Stromal cell of bone marrow (primary cell): ENCODE measurements at places on chromosomes 11 and 22.

DNA sequence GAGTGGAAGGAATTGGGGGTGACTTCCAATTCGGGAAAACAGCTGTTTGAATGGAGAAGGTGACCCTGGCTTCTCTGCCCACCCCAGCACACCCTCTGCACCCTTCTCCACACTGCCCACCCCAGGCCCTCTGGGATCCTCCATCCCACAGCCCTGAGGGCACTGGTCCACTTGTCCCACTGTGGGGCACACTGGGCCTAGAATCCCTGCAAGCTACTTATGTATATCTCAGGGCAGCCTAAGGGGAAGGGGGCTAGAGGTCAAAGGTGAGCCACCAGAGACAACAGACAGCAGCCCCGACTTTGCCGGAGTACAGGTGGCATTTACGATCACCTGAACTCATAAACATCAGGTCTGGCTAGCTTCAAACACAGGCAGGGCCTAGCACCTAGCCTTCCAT, 673 bp upstream of the SCUBE2 start:
- no peak for DNase-seq

DNA sequence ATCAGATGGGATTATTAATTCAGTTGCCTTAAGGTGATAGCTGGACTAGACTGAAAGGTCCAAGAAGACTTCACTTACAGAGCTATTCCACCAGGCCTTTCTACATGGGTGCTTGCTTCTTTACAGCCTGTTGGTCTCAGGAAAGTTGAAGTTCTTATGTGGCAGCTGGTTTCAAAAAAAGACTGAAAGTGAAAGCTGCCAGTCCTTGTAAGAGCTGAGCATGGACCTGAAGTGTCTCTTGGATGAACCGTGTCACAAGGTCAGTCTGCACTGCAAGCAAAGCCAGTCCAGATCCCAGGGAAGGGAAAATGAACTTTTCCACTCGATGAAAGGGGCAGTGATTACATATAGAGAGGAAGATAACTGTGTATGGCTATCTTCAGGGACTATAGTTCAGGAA, 201.5 kb upstream of the LUZP2 start:
- DNase-seq, result peak; percentile 5

GRCh38 chr11:74055938-74056337, 47.1 kb upstream of the UCP3 start:
- peak; percentile 49 for DNase-seq

DNA sequence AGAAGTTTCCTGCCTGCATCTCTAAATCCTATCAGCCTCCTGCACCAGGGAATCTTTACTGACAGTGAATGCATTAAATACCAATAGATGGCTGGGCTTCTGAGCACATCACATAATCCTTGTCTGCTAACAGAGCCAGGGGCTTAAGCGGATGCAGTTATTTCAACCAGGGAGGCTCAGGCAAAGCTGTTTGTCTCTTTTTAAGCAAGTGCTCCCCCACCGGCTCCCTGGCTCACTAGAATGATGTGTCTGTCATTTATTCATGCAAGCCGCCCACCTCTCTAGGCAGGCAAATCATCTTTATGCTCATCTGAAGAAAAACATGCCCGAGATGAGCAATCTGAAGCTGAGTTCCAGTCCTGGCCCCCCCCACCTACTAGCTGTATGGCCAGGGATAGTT, 182.3 kb downstream of the TENM4 start:
- no peak for DNase-seq

DNA sequence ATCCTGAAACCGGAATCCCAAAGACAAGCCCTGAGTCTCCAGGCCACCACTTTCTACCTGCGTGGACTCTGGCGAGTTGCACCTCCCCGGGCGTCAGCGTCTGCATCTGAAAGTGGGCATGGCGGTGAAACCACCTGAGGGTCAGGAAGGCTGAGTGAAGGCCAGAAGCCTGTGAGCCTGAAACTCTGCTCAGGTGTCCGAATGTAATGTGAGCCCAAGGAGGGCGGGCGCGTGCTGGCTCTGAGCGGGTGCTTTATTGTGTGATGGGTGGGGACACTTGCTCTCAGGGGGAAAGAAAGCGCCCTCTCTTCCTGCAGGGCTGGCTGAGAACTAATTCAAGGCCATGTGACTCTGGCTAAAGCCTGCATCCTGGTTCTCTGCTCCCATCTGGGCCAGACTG, 135.6 kb downstream of the ST3GAL4 start:
- DNase-seq, result no peak

DNA sequence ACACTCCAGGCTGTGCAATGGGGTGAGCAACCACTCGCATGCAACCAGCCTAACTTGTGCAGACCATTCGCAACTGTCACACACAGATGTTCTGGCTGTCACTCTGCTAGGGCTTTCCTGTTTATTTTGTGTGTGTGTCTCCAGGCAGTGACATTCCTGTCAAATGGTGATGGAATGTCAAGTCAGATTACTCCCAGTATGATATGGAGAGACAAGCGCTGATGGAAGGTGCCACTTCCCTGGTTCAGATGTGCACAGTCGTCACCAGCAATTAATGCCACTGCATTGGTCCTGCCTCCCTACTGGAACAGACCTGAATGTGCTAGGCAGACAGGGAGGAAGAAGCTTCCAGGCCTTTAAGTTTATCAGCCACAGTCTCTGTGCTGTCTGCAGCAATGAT, 442.4 kb upstream of the ISX start:
- no peak for DNase-seq

DNA sequence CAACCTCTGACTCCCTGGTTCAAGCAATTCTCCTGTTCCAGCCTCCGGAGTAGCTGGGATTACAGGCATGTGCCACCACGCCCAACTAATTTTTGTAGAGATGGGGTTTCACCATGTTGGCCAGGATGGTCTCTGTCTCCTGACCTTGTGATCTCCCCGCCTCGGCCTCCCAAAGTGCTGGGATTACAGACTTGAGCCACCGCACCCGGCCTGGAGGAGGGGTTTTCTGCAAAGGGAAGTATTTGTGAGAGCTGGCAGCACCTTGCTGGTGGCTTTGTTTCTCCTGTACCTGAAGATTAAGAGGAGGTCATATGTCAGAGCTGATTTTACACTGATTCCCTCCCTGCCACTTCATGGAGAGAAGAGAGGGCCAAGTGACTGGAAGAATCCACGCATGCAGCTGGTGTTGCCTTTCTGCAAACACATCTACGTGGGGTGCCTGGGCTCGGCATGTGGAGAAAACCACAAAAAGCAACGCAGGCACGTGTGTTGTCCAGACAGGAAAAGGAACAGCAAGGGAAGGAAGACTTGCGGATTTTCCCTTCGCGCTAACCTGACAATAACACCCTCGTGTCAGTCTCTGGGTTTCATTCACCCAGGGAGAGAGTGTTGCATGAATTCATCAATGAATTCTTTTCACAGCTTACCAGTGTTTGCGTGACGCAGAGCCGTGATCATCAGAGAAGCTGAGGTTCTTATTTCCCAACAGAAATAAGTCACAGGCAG, 61.9 kb downstream of the TSPAN18 start:
- no peak for DNase-seq

DNA sequence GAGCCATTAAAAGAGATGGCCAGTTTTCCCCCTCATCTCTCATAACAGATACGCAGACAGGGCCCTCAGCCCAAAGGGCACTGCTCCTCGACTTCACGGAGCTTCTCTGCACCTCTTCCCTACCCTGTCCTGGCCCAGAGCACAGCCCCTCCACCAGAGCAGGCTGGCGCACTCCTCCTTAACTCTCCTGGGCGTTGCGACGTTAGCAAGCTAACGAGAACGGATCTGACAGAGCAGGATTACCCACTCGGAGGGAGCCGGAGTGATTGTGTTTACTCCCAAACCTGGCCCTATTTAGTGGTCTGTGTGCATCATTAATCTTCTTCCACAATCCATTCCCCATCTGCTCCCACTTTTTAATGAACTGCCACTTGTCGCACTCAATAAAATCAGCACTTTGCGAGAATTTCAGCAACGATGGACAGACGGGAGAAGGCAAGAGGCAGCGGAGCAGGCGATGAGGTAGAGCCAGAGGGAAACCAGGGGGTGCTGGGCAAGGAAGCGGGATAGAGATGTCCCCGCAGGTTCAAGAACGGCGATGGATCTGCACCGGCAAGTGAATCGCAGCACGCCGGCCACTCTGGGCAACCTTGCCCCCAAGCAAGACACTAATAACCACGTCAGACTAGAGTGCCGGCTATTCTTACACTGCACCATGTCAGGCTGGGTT, 159.4 kb downstream of the BUD13 start:
- DNase-seq, result no peak

- DNase-seq, result no peak
Observed at GRCh38 chr11:13672576-13673210, 4.2 kb downstream of the FAR1 start.

DNA sequence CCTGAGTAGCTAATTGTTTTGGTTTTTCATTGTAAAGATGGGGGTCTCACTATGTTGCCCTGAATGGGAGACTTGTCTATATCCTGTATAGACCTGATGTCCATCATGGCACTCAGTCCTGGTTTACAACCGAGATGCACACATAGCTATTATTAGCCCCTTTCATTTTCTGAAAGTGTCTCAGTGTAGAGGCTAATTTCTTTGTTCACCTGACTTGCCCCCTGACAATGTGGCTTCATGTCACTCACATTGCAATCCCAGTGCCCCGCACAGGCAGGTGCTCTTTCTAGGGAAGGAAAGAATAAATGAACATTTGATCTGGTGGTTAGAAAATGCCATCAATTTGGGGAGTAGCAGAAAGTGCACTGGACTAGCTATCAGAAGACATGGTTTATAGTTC, 13.1 kb upstream of the KDM2A start:
- no peak for DNase-seq

DNA sequence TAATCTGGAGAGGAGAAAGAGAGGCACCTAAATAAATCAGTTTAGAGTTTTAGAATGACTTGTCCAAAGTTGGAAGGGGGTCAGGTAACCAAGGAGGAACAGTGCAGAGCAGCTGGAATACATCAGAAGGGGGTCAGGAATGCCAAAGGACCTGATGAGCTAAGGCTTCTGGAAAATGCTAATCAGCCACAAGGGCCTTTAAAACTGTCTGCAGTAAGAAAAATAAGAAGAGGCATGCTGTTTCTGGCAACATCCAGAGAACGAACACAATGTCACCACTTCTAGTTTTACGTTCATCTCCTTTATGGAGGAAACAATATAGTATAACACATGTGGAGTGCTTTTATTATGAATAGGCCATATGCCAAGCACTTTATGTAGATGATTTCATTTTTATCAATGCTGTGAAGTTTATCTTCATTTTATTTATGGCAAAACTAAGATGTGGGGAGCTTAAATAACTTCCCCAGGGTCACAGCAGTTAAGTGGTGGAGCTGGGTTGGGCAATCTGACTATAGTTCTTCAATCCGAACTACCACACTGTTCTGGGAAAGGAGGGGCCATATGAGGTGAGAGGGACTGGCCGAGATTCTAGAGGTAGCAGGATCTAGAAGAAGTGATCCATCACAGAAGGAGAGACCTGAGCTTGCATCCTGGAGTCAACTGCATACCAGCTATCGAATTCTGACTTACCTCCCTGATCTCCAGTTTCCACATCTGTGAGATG, 22.6 kb downstream of the ACO2 start:
- no peak for DNase-seq

DNA sequence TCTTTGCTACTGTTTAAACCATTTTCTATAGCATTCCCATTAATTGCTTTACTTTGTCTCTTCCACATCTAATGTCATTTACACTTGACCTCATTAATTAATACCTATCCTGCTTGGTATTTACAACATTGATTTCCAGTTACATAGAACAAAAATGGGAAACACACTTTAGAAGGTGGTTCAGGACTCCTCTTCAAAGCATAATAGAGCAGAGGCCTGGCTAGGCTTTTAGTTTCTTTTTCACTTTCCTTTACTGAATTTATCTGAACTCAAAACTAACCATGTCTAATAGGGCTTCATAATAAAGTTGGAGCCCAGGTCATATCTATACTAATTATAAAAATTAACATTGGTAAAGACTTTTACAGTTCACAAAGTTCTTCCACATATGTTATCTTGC, 648.0 kb upstream of the KIRREL3 start:
- DNase-seq, result no peak

GRCh38 chr11:16604794-16605388, 133.6 kb upstream of the C11orf58 start:
- peak; percentile 8 for DNase-seq

GRCh38 chr11:11813288-11813962, 28.3 kb upstream of the USP47 start:
- peak; percentile 95 for DNase-seq

GRCh38 chr22:25081409-25081824, 118.2 kb upstream of the CRYBB3 start:
- DNase-seq, result no peak

DNA sequence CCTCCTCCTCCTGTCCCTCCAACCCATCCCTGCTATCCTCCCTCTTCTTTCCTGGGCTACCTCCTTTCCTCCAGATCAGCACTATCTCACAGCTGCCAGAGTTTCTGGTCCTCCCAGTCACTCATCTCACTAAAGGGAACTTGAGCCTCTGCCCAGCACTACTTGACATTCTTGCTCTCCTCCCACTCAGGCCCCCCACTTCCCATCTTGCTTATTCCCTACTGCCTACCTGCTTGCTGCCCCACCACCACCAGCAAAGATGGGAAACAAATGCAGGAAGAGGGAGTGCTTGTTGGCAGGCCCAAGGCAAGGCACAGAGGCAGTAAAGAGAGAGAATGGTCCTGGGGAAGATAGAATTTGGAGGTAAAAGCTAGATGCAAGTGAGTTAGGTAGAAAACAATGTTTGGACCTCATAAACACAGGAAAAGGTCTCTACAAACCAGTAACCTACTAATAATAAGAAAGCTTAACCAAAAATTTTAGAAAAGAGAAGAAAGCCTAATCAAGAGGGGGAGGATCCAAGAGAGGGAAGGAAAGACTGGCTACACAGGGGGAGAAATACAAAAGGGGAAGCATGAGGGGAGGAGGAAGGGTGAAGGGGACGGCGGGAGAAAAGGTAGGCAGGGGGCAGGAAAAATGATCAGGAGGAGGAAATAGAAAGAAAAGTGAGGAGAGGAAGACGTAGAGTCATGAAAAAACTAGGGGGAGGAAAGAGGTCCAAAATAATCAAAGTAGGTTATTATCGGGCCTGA, 63.6 kb downstream of the PAK1 start:
- no peak for DNase-seq

GRCh38 chr22:37752189-37753087, 55.3 kb upstream of the GCAT start:
- peak; percentile 98 for DNase-seq

DNA sequence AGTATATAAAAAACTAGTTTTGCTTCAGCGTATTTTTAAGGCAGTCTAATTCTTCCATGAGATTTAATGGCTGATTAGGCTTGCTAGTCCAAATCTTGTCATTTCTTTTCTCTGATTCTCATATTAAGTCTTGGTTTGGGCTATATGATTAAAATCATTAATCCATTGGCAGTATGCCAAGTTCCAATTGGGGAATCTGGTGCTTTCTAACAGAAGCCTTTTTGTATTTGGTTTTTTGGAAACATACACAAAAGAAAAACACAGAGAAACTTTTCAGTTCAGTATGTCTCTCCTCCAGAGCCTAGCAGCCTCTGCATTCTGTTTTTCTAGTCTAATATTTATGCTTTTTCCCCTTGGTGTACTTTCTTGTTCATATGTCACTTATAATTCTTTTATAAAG, 37.9 kb downstream of the SWAP70 start:
- DNase-seq, result no peak
